Pulmonary artery endothelial cell (primary cell): ENCODE measurements at places on chromosomes 6 and 20. TPM values are rescaled to one million over a fixed set of nuclear protein-coding genes. Genes with fewer than 3 reads are reported as not detected.

The ECT2L gene
- not detected in 2 replicates for total RNA-seq

GRCh38 chr6:4088704-4089103 lies 9.8 kb upstream of the FAM217A start:
- no peak for DNase-seq

The EDN3 gene
- not detected in 2 replicates for total RNA-seq

DNA sequence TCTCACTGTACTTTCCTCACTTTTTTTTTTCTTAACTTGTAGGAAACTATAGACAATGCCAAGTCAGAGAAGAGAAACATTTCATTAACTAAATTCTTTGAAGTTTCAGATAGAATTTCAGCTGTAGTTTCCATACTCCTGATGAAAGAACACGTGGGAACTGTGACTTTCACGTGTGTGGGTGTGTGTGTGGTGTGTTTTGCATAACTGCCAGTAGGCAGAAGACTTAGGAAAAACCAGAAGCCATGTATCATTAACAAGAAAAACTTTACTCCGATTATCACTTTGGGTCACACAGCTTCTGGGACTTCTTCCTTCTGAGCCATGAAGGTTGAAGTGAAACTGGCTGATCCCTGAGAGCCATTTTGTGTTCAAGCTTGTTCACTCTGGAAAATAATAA lies 483.3 kb downstream of the TFAP2B start:
- no peak for DNase-seq

DNA sequence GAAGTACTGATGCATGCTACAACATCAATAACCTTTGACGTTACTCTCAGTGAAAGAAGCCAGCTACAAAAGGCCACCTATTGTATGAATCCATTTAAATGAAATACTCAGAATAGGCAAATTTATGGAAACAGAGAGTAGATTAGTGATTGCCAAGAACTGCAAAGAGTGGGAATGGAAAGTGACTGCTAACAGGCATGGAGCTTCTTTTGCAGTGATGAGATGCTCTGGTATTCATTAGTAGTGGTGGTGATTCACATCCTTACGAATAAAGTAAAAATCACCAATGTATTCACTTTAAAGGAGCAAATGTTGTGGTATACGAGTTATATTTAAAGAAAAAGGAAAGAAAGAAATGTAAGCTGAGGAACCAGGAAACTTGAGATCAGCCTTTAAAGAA lies 126.8 kb upstream of the SAMD5 start:
- no peak for DNase-seq

The CDC25B gene
- total RNA-seq = 16.4 and 20.1 TPM in 2 replicates

DNA sequence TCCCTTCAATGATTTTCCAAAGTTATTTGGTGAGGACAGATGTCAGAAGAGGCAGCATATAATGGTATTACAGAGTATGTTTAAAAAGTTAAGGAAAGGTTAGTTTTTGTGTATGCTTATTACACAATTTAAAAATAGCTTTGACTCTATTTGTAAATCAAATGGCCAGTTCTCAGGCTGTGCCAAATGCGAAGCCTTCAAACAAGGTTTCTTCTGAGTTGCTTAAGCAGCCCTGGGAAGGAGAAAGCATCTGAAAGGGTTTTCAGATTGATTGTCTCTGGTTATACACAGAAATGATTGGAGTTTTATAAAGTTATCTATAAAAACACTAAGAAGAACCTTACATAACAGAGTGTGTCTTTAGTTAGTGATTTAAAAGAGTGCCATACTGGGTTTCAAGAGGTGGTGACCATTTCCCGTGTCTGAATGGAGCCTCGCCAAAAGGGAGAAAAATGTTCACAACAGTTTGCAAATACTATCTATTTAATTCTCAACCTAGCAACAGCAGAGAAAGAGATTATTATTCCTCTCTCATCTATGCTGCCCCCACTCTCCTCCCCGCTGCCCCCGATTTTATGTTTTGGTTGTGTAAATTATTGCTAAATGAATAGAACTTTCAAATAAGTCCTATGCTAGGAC lies 16.7 kb downstream of the CD109 start:
- DNase-seq = no peak

- no peak for DNase-seq
Measured at GRCh38 chr20:58636983-58637421, 14.1 kb upstream of the STX16 start.

DNA sequence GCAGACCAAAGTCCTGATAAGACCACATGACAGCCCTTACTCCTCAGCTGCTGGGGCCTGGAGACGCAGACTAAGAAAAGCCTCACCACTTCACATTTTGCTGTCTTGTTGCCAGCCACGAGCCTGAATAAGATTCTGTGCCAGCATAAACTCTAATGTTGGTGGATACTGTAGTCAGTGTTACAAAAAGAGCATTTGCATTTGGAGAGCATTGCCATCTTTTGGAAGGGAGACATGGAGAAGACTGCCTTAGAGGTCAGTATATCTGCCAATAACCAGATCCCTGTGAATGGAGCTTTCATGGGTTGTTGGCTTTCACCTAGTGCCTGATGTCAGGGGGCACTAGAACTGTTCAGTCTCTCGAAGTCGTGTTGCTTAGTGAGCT lies 315.2 kb downstream of the ZFAND3 start:
- no peak for DNase-seq

GRCh38 chr6:52176550-52176949 lies 9.6 kb upstream of the IL17A start:
- no peak for DNase-seq

DNA sequence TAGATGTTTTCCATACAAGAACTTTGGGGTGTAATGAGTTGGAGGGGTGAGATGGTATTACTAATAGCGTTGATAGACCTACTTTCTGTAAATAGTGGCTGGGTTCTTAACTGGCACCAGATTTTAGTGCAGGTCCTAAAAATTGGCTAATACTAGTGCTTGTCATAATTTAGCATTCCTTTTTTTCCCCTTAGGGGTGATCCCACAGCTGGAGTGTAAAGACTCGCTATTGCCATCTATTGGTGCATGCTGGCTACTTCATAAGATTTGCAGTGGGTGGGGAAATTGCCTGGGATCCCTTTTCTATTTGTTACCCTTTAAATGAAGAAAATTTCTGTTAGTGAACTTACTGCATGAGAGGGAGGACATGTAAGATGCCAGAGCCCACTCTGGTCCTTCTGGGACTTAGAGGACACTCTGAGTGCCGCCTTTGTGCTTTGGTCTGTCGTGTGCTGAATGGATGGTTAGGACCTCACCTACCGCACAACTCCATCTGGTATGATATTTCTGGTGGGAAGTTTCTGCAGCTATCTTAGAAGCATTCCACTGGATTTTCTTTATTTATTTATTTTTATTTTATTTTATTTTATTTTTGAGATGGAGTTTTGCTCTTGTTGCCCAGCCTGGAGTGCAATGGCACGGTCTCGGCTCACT lies 195.5 kb downstream of the JARID2 start:
- DNase-seq = no peak

- no peak for DNase-seq
Measured at GRCh38 chr6:150600010-150600300, 270 bp downstream of the PLEKHG1 start.

DNA sequence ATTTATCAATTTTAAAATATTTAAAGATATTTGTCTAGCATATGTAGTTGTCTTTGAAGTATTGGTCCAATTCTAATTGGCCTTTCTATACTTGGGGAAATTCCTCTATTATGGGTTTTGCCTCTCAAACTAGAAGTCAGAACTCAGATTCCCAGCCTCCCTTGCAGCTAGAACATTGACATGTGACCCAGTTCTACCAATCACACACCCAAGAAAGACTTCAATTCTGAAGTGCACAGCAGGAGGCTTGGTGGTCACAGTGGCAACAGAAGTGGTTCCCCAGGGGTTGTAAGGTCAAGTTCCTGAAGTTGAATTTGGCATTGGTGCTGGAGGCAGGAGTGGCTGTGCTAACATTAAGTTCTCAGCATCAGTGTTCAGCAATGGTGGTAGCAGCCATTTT lies 14.8 kb upstream of the FKBP5 start:
- no peak for DNase-seq

GRCh38 chr6:113329942-113330635 lies 527.1 kb upstream of the MARCKS start:
- DNase-seq = no peak
